ENCODE measurements at places on chromosomes 12 and 14.
A peak's percentile ranks its signal among the peaks of the same experiment; 100 is the strongest.

- no peak for DNase-seq
These were observed 247.0 kb downstream of the EMP1 start for GRCh38 chr12:13443498-13443897.

DNA sequence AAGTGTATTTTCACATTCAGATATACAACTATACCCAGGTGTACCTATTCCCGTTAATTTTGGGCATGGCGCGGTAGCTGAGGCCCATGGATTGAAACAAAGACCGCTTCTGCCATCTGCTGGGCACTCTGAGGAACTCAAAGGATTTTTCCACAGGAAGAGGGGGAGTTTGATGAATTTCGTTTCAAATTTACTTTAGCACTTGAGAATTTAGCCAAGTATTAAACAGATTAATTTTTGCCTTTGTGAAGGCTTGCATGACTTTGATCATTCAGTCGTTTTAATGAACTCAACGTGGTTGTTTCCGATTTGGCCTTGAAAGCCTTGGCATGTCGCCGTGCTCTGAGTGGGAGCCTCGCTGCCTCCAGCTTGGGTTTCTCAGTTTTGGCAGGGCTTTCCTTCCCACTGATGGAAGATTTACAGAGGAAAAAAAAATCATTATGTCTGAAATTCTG, 153.2 kb upstream of the DDHD1 start:
- DNase-seq, result peak; percentile 63

DNA sequence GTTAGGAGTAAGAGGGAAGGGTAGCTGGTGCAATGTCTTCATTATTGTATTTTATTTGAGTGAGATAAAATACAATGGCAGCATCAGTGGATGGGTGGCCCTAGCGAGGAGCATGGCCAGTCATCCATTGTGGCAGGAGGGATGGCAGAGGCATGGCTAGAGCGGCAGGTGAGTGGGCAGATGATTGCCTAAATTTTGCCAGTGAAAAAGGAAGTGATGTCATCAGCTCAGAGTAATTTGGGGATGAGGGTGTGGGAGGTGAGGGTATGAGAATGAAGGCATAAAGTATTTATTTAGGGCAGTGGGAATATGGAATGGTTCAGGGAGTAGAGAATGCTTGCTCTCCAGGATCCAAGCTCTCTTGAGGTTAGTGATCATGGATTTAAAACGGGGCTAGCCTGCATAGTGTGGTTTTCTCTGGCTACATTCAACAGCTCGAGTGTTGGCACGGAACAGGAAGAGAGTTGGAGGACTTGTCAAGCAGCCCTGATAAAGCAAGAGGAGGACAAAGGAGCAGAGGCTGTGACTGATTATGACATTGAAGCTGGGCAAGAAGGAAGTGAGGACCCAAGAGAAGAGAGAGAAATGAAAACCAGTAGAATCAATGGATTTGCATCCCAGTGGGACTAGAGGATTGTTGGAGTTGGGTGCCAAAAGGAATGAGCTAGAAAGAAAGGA, 18.7 kb upstream of the SERPINA6 start:
- no peak for DNase-seq

GRCh38 chr14:54301359-54301758, 95.4 kb upstream of the CDKN3 start:
- no peak for DNase-seq

DNA sequence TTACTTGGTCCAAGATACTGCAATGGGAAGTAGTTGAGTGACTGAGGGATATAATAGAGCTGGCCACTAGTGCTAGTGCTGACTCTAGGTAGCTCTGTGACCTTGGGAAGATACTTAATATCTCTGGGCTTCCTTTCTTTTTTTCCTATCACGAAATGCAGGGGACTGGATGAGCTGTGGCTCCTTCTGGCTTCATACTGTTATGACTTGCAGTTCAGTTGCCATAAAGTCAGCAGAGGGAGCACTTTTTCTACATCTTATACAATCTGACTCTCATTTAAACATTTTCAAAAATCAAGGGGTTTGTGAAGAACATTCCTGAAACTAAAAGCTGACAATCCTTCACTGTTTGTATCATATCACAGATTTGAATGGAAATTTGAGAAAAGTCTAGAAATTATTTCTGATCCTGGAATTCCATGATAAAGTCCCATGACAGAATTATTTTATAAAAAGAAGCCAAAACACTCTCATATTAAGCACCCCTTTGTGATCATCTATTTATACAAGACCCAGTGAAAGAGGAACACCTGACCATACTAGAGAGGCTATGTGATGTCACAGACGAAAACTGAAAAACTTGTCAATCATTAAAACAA, 5.3 kb downstream of the BHLHE41 start:
- DNase-seq, result peak; percentile 82

DNA sequence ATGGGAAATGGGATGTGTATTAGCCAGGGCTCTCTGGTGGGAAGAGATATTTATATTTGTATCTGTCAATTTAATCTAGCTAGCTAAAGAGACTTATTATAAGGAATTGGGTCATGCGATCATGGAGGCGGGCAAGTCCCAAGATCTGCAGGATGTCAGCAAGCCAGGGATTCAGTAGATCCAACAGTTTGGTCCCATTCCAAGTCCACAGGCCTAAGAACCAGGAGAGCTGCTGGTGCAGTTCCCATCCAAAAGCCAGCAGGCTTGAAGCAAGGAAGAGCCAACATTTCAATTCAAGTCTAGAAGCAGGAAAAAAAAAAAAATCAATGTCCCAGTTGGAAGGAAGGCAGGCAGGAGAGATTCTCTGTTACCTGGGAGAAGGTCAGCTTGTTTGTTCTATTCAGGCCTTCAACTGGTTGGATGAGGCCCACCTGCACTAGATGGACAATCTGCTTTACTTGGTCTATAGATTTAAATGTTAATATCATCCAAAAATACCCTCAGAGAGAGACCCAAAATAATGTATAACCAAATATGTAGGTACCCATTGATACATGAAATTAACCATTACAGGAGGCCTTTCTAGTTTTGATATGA, 60.7 kb upstream of the BCAT1 start:
- DNase-seq, result no peak

GRCh38 chr12:91833780-91834359, 311.8 kb downstream of the BTG1 start:
- no peak for DNase-seq

DNA sequence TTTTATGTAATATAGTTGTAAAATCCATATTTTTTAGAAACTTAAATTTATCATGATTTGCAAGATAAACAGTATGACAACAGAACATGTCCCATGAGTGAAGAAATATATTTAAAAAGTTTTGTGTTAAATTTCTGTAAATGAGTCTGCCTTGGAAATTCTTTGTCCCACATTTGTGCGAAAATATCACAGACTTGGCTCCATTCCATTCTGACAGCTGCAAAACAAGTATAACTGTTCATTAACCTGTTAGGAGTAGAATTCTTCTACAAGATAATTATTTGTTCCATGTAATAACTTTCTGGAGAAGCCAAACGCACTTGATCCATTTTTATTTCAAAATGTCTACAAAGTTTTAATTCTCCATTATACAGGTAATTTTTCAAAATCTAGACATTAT, 37.9 kb downstream of the MDM1 start:
- DNase-seq, result no peak
